Aortic smooth muscle cell (primary cell): ENCODE measurements at places on chromosomes 7 and 10. TPM values are rescaled to one million over a fixed set of nuclear protein-coding genes. Genes with fewer than 3 reads are reported as not detected.

Gene HOXA10
- under 0.01 TPM in 2 replicates for total RNA-seq

Gene SLC29A3
- 0.66 and 0.87 TPM in 2 replicates for total RNA-seq

Gene COG5
- 30.8 and 72.7 TPM in 2 replicates for total RNA-seq

Gene POLR1F
- total RNA-seq: 13.1 and 14.5 TPM in 2 replicates

Gene USP6NL
- total RNA-seq: 11.0 and 13.2 TPM in 2 replicates

Gene BTBD16
- 0.31 and 0.40 TPM in 2 replicates for total RNA-seq

Gene NSMCE4A
- 26.6 and 29.6 TPM in 2 replicates for total RNA-seq

Gene CSGALNACT2
- 31.1 and 34.9 TPM in 2 replicates for total RNA-seq

Gene ANXA8L1
- total RNA-seq: not detected in 2 replicates

Gene GOLGA7B
- total RNA-seq: 0.06 TPM in 1 of 2 replicates, not detected in the other

Gene OR2A42
- 0.06 TPM in 1 of 2 replicates, not detected in the other for total RNA-seq

Gene MKI67
- 12.4 and 15.7 TPM in 2 replicates for total RNA-seq

Gene AKR1C1
- 330 and 378 TPM in 2 replicates for total RNA-seq

Gene ANKRD16
- 6.8 and 9.1 TPM in 2 replicates for total RNA-seq
